ENCODE measurements at places on chromosomes 16 and 17.
A peak's percentile ranks its signal among the peaks of the same experiment; 100 is the strongest.

DNA sequence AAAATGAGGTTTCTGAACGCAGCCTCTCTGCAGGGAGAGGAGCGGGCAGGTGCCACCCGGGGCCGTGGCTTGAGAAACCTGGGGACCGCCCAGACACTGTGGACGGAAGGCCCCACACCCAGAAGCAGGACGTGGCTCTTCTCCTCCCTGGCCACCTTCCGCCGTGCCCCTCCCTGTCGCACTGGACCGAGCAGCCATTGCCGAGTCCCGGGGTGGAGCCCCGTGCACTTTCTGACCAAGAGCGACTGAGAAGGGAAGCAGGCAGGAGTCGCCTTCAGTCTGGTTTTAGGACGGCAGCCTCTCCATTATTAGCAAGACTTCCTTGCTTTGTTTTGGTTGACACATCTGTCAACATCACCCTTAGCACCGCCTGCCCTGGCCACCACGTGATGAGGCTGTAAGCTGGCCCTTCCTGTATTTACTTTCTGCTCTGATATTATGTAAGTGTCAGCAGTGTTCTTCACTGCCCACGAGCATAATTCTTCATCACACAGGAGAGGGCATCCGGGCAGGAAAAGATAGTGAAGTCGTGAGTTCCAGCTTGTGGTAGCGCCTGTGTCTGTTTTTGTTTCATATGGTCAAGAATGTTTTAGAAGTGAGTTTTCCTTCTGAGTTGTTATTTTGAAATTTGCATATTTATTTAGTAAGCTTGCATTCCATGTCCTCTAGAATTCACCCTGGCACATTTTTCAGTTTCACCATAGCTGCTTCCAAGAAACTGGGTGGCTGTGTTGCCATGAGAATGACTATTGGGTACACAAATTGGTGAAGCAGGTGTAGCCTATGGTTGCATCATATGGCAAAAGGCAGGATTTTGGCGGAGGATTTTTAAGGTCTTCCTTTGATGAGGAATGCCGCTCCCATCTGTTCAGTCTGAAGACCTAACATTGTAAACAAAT lies 1.0 kb downstream of the HERPUD1 start:
- peak; percentile 73 for DNase-seq

DNA sequence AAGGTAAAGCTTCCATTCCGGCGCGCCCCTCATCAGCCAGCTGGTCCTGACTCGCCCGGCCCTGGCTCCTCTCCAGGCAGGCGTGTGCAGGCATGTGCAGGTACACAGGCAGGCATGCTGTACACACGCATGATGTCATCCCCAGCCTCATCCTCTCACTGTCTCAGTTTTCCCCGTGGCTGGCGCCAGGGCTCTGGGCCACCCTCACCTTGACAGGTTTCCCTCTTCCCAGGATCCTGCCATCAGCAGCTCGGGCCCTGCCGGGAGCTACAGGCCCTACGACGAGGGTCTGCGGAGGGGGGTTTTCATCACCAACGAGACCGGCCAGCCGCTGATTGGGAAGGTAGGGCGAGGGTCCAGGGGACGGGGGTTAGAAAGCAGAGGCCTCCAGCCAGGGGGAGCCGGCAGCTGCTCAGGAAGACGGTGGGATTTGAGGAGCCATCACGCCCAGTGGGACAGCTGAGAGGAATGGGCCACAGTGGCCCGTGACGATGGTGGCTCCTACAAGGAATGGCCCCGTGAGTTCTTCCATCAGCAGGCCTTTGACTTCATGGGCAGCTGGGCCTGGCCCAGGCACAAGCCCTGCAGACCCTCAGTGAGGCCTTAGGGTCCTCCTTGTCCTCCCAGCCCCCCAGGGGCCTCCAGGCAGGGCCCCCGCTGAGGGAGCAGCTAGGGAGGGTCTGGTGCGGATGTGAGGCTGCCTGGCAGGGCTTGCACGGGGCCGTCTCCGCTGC lies 8.5 kb downstream of the GAA start:
- DNase-seq, result no peak

DNA sequence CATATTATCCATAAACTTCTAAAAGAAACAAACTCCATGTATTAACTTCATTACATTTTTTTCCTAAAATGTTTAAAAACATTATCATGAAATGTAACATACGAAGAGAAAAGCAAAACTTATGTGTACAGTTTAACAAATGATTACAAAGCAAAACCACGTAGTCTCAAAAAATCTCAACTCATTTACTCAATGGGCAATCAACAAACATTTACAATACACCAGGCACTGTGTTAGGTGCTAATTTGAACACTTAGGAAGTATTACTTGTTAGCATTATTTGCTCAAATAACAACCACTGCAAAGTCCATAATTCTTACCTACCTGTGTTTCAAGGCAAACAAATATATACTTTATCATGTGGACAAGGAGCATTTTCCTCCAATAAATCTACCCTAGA lies 164.9 kb downstream of the STX8 start:
- DNase-seq, result no peak

DNA sequence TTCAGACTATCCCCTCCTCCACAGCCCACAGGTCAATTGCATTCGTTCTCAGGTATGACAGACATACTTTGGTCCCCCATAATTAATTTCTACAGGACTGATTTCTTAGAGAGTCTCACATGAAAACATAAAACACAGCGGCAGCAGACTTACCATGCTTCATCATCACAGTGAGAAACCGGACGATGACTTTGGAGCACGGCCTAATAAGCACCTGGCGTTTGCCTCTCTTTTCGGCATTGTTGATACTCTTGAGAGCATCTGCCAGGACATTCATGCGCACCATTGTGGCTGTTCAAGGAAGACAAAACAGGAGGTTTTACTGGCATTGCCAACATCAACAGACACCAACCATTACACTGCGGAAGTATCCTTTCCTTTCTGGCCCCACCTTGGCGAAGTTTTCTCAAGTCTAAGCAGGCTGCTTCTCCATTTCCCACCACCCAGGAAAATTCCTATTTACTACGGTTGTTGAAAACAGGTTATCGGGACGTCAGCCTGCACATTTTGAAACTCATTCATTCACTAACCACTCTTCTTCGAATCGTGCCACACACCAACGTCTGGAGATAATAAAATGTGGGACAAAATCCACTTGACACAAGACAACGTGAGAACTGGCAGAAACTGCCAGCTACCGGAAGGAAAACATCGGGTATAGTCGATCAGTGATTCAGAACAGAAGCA lies 1.2 kb downstream of the RPS15A start:
- no peak for DNase-seq

DNA sequence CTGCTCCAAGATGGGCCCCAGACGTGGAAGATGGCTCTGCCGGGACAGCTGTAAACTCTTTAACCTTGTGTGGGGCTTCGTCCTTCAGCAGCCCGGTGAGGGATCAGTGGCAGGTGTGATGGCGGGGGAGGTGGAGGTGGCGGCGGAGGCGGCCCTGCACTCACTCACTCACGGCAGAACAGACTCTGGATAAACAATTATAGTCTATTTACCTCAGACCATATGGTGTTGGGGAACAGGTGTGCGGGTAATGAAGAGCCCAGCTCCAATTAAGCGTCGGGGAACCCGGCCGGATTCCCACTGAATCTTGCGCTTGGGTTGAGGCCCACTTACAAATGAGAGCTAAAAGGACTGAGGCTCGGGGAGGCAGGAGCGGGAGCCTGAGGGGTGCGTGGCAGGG lies 104.3 kb upstream of the SDK2 start:
- no peak for DNase-seq
